ENCODE measurements at places on chromosomes 4 and X.

- peak; percentile 37 for DNase-seq
These were observed at the start of gene SLC10A4 for GRCh38 chr4:48483006-48483776. Gene SLC10A4 (plus strand): TSS chr4:48483343. CDS start chr4:48483562, 219 bp downstream.

DNA sequence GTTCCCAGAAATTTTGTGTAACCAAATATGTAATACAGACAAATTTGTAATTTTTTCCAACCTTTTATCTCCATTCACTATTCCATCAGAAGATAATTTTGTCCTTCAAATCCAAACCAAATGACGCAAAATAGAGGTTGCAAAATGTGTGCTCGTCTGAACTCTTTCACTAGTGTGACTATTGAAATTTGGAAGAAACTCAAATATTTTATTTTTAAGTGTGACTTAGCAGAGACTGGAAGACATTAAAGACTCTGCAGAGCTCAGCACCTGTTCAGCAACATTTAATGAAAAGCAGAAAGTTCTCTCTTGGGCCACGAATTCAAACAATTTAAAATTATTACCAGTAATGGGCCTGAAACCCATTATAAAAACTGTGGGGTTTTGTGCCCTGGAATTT, 30.0 kb upstream of the APELA start:
- DNase-seq, result no peak

DNA sequence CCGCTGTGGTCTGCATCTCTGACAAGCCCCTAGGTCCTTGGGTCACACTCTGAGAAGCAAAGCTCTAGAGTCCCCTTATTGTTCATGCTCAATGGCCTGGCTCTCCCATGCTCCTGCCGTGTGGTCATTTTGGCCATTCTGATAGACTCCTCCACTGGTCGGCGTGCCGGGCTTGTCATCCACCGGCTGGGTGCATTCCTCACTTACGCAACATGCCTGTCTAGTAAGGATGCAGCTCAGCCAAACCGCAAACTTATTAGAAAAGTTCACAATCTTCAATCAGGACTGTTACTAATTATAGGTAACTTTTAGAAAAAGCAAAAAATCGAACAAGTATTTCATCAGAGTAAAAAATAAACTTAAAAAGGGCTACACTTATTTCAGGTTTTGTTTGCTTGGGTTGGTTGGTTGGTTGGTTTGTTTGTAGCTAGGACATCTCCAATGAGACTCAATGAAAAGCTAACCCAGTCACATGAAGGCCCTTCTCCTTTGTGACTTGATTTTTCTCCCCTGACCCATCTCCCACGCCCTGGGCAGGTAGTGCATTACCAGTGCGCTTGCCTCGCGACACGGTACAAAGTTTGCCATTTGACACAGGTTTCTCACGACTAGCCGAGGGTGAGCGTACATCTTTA, 41.0 kb downstream of the IRF2 start:
- no peak for DNase-seq

DNA sequence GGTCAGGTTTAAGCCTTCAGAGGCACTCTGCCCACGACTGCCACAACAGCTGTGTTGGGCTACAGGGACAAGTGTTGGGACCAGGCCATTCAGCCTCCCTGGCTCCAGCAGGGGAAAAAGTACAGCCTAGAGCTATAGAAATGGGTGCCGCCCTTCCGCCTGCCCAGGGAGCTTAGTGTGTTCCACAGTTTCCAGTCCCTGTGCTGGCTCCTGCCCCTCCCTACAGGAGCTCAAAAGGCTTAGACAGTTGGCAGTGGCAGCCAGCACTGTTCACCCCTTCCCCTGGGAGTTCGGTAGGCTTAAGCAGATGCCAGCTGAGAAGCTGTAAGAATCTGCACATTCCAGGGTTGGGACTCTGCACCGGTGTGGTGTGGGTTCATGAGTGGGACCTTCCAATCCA, 408.2 kb upstream of the INTU start:
- no peak for DNase-seq

DNA sequence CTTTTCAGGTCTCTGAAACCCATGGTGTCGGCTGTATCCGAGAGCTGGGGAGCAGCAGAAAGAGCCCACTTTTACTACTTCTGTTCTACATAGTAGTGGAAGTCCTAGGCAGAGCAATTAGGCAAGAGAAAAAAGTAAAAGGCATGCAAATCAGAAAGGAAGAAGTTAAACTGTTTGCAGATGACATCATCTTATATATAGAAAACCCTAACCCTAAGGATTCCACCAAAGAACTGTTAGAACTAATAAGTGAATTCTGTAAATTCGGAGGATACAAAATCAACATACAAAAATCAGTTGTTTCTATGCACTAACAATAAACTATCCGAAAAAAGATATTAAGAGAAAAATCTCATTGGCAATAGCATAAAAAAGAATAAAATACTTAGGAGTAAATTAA, 95.3 kb downstream of the POLA1 start:
- DNase-seq, result no peak

GRCh38 chrX:154737136-154737535, 13.7 kb downstream of the GAB3 start:
- no peak for DNase-seq

GRCh38 chrX:13742397-13743176, 8.0 kb downstream of the OFD1 start:
- DNase-seq, result no peak

GRCh38 chr4:123060039-123060770, 137.8 kb upstream of the NUDT6 start:
- DNase-seq, result no peak

- DNase-seq, result no peak
These were observed 106.1 kb downstream of the PBDC1 start for GRCh38 chrX:76279007-76279406.

- DNase-seq, result no peak
These were observed 45.8 kb downstream of the AREG start for GRCh38 chr4:74490736-74491135.

- DNase-seq, result no peak
These were observed 29.5 kb upstream of the PLP1 start for GRCh38 chrX:103747163-103747562.

DNA sequence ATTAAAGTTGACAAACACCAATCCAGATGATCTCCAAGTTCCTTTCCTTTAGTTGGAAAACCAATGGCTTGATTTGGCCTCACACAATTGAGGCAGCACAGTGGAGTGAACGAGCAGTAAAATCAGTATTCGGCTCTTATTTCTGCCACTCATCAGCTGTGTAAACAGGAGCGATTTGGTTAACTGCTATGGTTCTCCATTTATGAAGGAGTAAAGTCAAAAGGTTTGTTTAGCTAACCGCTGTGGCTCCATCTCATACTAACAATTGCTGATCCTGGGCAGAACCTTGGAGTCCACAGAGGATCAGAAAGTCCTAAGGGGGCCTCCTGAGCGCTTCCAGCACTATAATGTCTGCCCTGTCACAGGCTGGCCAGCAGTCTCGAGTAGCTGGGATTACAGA, 54.5 kb upstream of the EXOC1L start:
- DNase-seq, result no peak

DNA sequence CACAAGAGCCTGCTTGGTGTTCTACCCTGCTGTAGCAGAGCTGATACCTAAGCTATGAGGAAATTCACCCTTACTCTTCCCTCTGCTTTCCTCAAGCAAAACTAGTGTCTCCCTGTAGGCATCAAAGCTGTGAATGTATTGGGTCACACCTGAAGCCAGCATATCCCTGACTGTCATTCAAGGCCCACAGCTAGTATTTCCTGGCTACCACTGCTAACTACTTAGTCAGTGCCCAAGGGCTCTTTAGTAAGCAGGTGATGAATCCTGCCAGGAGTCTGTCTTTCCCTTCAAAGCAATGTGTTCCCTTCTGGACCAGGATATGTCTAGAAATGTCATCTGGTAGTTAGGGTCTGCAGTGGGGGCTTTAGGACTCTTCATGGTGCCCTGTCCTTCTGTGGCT, 125.7 kb downstream of the RPA4 start:
- DNase-seq, result no peak

- no peak for DNase-seq
These were observed 8.4 kb upstream of the SORBS2 start for GRCh38 chr4:185820146-185821028.

- no peak for DNase-seq
These were observed 101.9 kb downstream of the SORCS2 start for GRCh38 chr4:7294176-7294756.

DNA sequence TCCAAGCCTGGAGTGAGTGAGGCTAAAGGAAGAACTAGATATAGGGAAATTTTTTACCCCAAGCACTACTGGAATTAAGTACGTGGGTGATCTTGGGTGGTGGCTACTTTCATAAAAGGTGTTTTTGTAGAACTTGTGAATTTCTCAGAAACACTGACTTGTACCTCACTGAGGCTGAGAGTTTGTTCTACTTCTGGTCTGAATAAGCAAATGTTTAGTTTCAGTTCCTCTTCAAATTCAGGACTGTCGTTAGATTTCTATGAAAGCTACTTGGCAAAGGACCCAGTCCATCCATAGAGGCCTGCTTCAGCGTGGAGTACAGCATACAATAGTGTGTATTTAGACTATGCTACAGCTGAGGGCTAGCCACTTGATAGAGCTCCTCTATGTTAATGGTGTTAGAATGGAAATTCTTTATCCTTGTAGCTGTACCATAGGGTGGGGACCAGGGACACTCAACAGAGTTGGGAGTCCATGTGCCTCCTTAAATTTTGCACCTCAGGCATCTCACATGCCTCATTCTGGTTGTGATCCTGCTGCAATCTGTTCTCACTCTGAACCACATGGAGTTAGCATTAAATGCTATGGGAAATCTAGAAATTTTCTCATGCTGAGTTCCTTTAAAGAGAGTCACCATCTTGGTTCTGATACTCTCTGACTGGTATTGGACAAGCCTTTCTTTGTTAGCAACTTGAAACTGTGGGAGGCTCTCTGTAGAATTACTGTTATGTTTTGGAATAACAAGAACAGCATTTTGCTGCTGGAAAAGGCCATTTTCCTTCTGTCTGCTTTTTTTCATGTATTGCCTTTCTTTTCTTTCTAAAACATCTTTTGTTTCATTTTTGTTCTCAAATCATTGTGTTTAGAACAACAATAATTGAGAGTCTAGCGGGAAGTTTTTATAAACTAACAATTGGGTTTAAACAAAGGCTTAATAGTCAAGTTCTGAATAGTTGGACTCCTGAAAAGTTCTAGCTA, 86.8 kb downstream of the PDGFRA start:
- peak; percentile 30 for DNase-seq

DNA sequence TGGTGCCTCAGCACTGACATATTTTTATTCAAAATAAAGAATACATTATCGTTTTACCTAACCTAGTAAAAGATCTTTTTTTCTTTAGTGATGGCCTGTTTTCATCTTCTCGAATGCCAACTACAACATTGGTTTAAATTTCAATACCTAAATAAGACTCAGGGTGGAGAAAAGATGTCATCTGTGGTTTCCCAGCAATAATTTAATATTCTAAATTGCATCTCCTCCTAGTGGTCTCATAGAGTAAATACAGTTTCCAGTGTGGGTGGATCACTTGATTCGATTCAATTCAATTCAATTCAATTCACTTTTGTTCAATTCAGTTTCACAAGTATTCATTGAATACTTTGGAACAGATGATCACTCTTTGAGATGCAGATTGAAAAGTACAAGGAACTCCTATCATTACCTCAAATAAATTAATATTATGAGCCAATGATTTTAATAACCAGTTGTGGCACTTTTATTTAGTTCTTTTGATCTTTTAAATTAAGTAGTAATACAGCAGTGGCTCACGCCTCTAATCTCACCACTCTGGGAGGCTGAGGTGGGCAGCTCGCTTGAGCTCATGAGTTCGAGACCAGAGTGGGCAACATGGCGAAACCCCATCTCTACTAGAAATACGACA, 427.2 kb downstream of the FAT4 start:
- DNase-seq, result no peak

GRCh38 chrX:53631156-53631555, 55.4 kb downstream of the HUWE1 start:
- no peak for DNase-seq

DNA sequence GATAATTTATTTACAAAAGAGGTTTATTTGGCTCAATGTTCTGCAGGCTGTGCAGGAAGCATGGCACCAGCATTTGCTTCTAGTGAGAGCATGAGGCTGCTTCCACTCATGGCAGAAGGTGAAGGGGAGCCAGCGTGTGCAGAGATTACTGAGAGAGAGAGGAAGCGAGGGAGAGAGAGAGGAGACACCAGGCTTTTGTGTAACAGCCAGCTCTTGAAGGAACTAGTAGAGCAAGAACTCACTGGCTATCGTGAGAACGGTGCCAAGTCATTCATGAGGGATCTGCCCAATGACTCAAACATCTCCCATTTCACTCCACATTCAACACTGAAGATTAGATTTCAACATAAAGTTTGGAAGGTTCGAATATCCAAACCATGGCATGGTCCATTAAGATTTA, 12.7 kb downstream of the GUCY1A1 start:
- DNase-seq, result no peak

DNA sequence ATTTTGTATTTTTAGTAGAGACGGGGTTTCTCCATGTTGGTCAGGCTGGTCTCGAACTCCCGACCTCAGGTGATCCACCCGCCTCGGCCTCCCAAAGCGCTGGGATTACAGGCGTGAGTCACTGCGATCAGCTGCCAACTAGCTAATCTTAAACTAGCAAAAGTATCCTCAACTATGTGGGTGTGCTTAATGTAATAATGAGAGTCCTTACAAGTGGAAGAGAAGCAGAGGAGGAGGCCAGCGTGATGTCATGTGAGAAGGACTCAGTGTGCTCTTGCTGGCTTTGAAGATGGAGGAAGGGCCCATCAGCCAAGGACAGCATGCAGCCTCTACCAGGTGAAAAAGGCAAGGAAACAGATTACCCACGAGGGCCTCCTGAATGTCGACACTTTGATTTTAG, 19.6 kb downstream of the SCD5 start:
- DNase-seq, result no peak

DNA sequence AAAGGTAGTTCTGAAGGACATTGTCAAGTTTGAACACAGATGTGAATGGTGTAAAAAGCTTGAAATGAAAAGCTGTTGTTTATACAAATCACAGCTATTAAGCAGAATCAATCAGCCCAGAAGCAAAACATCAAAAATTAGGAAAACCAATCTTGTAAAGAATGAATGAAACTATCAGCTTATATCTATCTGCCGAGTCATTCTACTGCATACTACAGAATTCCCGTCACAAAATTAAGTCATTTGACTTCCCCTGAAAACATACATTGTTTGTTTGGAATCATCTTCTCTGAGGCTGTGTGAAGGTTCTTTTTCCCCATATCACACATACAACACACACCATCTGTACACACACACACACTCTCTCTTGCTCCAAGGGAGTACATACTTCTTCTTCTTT, 80.3 kb downstream of the RFC1 start:
- no peak for DNase-seq

DNA sequence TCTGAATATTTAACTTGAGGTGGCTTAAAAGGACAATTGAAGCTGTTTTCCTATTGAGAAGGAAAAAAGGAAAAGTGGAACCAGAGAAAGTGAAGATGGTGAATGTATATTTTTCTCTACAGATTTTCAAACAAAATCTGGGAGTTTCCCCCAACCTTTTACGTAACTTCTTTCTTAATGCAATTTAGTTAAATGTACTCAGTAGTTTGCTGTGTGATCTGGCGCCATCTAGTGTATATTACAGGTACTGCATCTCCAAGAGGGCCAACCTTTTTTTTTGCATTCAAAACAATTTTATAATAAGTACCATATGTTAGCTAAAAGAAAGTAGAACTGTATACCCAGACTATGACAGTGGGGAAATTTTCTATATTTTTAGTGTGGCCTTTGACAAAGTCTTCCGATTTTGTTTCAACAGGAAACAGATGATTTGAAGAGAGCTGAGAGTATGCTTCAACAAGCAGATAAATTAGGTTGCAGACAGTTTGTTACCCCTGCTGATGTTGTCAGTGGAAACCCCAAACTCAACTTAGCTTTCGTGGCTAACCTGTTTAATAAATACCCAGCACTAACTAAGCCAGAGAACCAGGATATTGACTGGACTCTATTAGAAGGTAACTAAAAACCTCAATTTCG, 82.0 kb downstream of the PLS3 start:
- DNase-seq, result no peak

Data from GM12892 (cell line).